Adrenal gland (tissue), 19 donors: ENCODE measurements at places on chromosomes 7 and 10. TPM values are rescaled to one million over a fixed set of nuclear protein-coding genes. Genes with fewer than 3 reads are reported as not detected.

Gene NODAL
- not detected for total RNA-seq

Gene FZD8
- total RNA-seq: 2.8 TPM

DNA sequence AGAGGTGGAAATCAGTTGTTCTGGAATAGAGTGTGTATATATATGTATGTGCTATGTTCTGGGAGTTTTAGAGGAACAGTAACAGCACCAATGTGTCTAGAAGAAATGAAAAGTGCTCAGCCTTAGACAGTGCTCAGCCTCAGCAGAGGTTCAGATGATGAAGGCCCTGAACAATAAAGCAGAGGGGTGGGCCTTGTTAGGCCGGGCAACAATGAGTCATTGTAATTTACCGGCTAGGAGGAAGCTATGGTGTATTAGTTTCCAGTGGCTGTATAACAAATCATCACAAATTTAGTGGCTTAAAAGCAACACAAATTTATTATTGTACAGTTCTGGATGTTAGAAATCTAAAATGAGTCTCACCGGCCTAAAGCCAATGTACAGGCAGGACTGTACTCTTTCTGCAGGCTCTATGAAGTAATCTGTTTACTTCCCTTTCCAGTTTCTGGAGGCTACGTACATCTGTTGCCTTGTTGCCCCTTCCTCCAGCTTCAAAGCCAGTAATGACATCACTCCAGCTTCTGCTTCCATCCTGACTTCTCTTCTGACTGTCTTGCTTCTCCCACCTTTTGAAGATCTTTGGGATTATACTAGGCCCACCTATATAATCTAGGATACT is 84.6 kb downstream of the CH25H start:
- DNase-seq: no peak

DNA sequence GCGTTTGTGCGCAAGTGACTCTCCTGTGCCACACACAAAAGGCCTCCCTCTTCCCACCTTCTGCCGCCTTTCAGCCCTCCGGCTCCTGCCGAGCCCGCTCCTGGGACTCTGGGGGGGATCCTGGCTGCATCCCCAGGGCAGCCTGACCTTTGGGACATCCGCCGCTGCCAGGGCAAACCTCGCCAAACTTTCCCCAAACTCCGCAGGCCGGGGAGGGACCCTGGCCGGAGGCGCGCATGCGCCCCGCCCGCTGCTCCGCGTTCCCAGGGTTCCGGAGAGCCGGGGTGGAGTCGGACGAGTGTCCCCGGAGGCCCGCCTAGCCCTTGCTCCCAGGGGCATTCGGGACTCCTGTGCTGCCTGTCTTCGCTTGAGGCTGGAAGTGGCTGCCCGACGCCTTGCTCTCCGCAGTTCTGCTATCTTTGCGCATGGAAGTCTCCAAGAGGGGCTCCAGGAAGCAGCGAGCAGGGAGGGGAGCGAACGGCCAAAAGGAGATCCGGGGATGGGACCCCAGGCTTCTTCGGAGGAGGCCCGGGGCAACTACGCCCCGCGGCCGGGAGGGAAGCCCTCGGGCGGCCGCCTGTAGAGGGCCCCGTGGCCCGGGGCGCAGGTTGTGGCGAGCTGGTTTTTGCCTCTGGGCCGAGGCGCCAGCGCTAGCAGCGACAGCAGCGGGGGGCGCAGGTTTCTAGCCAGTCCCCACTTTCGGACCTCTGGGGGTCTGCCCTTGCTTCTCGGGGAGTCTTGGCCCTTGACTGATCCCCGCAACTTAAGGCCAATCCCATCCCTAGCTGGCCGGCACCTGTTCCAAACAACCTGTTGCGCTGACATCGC is 7.0 kb downstream of the PTF1A start:
- DNase-seq: no peak

DNA sequence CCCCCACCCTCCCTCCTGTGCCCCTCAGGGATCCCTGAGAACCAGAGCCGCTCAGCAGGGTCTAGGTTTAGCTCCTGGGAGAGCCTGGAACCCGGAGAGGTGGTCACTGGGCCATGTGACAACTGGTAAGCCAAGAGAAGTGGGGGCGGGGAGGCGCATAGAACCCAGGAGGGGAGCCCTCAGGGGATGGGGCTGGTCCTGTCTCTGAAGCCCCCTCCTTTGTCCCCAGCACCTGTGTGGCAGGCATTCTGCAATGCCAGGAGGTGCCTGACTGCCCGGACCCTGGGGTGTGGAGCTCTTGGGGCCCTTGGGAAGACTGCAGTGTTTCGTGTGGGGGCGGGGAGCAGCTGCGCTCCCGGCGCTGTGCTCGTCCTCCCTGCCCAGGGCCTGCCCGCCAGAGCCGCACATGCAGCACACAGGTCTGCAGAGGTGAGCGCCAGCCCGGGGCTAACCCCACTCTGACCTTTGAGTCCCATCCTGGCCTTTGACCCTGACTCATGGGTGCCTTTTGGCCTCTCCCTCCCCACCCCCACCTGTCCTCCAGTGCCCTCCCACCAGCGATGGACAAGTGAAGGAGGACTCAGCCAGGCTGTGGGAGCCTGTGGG is 22.4 kb upstream of the ZNF862 start:
- DNase-seq: no peak

DNA sequence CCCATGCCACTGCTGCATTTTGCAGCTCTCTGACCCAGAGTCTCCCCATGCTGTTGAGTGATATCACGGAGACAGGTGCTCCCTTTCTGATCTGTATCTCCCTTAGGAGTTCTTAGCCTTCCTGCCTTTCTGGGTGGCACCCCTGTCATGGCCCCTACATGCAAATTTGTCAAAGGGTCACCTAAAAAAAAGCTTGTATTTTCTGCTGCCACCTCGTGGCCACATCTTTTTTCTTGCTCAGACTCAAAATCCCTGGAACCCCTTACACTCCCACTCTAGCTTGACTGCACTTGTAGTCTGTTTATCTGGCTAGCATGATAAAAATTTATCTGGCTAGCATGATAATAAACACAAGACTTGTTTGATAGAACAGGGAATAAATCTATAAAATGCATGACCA is 809.1 kb downstream of the SORCS1 start:
- DNase-seq: no peak

Gene PAOX
- total RNA-seq: 11.1 TPM
